Thoracic aorta endothelial cell (primary cell): ENCODE measurements at places on chromosomes 5 and 9. TPM values are rescaled to one million over a fixed set of nuclear protein-coding genes. Genes with fewer than 3 reads are reported as not detected.

RUSC2 gene
- 18.9 and 34.7 TPM in 2 replicates for total RNA-seq

ZDHHC11B gene
- under 0.01 and 0.14 TPM in 2 replicates for total RNA-seq

CER1 gene
- not detected in 2 replicates for total RNA-seq

ACER2 gene
- 11.3 and 11.4 TPM in 2 replicates for total RNA-seq

CERCAM gene
- 20.7 and 22.5 TPM in 2 replicates for total RNA-seq

HTR4 gene
- total RNA-seq = 0.07 TPM in 1 of 2 replicates, not detected in the other

DMRT3 gene
- total RNA-seq = not detected in 2 replicates

ZMAT2 gene
- 33.0 and 40.3 TPM in 2 replicates for total RNA-seq

ADGRD2 gene
- not detected in 2 replicates for total RNA-seq

RECK gene
- 22.1 and 22.6 TPM in 2 replicates for total RNA-seq

EIF4EBP3 gene
- 0.53 and 1.7 TPM in 2 replicates for total RNA-seq

LARP1 gene
- total RNA-seq = 151 and 188 TPM in 2 replicates

INSL6 gene
- not detected in 2 replicates for total RNA-seq

OR2K2 gene
- total RNA-seq = not detected in 2 replicates

NFIL3 gene
- 5.7 and 7.9 TPM in 2 replicates for total RNA-seq

IL13 gene
- not detected in 2 replicates for total RNA-seq

DHFR gene
- 57.7 and 89.8 TPM in 2 replicates for total RNA-seq

GLDC gene
- total RNA-seq = 17.4 and 22.8 TPM in 2 replicates

RIMOC1 gene
- total RNA-seq = 27.4 and 37.3 TPM in 2 replicates

GFI1B gene
- not detected in 2 replicates for total RNA-seq

C9orf57 gene
- not detected in 2 replicates for total RNA-seq

PRRX2 gene
- total RNA-seq = not detected in 2 replicates

ZNF79 gene
- total RNA-seq = 11.6 and 14.9 TPM in 2 replicates

ALDH1A1 gene
- 57.0 and 116 TPM in 2 replicates for total RNA-seq

ZFAND5 gene
- total RNA-seq = 146 and 190 TPM in 2 replicates

CCDC192 gene
- not detected in 2 replicates for total RNA-seq

RASGEF1C gene
- not detected in 2 replicates for total RNA-seq

NEUROG1 gene
- not detected in 2 replicates for total RNA-seq

CDC20B gene
- total RNA-seq = 0.13 and 0.22 TPM in 2 replicates

SPRY4 gene
- 30.9 and 31.5 TPM in 2 replicates for total RNA-seq

CBY3 gene
- total RNA-seq = not detected in 2 replicates

CNTNAP3 gene
- total RNA-seq = 52.6 and 90.7 TPM in 2 replicates

GNAQ gene
- 79.3 and 95.1 TPM in 2 replicates for total RNA-seq

SPATA9 gene
- total RNA-seq = not detected in 2 replicates

CDX1 gene
- not detected in 2 replicates for total RNA-seq

IFNA8 gene
- total RNA-seq = not detected in 2 replicates

HAVCR1 gene
- total RNA-seq = not detected in 2 replicates

FOXD4L3 gene
- total RNA-seq = 0.27 TPM in 1 of 2 replicates, not detected in the other

RASGRF2 gene
- 14.4 and 28.9 TPM in 2 replicates for total RNA-seq

CDH9 gene
- total RNA-seq = not detected in 2 replicates

SPINK7 gene
- total RNA-seq = not detected in 2 replicates
